Stimulated activated CD8-positive, alpha-beta memory T cell treated with anti-CD3 and anti-CD28 coated beads, Interleukin-15, amount 100 ng/mL, for 24 hours (primary cell): ENCODE measurements at places on chromosomes 5 and 9.

DNA sequence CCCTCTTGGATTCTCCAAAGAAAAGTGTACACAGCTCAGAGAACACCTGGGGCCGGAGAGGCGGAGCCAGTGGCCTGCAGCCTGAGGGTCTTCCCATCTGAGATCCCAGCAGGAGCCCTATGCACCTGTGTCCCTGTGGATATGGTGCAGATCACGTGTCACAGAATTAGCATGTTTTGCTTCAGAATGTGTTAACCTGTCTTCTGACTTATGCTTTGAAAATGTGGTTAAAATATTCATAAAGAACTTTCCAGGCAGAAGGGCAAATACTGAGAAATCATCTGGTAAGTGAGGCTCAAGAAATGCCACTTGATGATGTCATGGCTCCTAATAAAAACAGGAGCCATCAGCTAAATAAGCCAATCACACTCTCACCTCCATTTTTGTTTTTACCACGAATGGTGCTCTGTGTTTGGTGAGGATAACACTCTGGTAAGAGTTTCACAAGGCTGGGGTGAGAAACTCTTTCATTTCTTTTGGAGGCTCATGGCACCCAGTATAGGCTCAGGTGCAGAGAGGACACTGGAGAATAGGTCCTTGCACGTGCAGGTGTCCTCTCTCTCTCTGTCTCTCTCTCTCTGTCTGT is 279.8 kb downstream of the FSTL4 start:
- DNase-seq: no peak

GRCh38 chr9:1018121-1018520 is 32.0 kb upstream of the DMRT2 start:
- DNase-seq: no peak

DNA sequence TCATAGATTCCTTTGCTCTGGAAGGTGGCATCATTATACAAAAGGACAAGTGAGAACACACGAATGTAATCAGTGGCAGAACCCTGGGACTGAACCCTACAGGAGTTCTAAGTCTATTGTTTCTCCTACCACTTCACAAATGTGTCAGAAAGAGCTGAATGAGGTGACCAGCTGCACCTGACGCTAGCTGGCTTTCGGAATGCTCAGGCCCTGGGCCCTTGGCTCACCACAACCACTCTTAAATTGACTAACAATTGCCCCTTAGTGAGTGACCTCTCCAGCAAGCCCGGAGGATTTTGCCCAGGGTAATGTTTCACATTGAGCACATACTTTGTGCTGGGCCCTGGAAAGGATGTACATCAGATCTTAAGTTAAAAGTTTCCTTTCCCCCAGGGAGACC is 41.2 kb upstream of the ABCA1 start:
- no peak for DNase-seq

DNA sequence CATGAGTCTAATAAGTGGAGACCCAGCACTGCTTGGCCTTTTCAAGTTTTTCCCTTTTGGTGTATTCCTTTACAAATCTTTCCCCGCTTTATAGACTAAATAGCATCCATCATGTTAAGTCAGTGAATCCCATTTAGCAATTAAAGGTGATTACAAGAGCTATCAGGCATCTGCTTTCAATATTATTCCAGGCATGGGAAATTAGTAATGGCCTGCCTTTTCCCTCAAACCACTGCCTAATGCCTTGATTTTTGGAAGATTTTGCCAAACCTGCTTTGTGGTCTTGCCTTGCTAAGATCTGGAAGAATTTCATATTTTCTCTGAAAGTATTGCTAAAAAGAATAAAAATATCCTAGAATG is 102.8 kb upstream of the GNA14 start:
- DNase-seq: no peak

- DNase-seq: no peak
These were observed 186.5 kb downstream of the NSG2 start for GRCh38 chr5:174231956-174232487.

DNA sequence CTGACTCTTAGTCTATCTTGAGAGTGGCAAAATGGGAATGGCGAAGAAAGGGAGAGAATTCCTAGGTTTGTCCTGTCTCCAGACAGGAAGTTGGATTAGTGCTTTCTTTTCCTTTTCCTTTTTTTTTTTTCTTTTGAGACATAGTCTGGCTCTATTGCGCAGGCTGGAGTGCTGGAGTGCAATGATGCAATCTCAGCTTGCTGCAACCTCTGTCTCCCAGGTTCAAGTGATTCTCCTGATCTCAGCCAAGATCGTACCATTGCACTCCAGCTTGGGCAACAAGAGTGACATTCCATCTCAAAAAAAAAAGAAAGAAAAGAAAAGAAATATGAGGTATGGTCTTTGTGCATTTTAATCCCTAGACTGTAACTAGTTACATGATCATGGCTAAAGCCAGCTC is 12.6 kb upstream of the KIF27 start:
- no peak for DNase-seq

DNA sequence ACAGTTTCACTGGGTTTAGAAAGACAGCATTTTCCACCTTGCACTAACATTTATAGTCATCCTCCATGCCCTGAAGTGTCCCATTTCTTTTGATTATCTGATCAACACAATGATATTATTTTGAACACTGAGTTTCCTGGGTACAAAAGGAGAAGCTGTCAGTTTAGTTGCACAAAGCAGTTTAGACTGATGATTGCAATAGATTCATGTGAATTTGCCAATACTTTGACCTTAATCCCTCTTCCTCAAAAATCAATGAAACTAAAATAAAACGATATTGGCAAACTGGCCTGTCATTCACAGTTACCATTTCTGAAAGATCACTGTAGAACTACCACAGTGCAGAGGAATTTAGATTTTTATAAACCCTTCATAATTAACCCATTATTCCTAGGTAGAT is 34.2 kb upstream of the RASGRF2 start:
- no peak for DNase-seq

DNA sequence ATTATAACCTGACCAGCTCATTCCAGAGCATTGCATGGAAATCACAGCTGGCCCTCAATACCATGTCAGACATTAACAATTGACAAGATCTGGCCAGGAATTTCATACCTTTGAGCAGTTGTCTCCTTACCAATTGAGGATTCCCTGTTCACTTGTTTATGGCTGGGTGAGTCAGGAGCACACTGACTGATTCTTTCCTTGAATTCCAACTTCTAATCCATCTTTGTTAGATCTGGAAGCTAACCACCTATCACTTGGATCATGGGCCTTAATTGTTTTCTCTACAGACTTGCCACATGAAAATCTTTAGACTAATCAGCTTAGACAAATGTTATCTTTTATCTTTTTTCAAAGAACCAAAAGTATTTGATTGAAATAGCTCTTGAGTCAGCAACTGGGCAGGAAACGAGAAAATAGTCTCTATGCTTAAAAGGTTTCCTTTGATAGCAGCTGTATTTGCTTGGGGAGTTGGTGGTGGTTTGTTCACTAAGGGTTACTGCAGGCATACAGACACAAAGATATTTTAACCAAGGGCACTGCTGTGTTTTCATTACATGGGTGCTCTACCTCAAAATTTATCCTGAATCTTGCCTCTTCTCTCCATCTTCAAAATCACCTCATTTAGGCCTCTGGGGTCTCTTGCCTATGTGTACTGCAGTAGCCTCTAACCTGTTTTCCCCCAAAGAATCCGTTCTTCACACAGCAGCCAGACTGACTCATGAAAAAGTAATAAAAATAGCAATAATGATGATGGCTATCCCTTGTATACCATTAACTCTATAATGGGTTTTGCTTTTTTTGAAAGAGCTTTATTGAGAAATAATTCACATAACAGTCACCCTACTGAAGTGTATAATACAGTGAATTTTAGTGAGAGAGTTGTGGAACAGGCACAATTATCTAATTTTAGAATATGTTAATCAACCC is 197.0 kb upstream of the NMUR2 start:
- DNase-seq: no peak

GRCh38 chr9:37339923-37340322 is 82.6 kb upstream of the GRHPR start:
- DNase-seq: no peak

DNA sequence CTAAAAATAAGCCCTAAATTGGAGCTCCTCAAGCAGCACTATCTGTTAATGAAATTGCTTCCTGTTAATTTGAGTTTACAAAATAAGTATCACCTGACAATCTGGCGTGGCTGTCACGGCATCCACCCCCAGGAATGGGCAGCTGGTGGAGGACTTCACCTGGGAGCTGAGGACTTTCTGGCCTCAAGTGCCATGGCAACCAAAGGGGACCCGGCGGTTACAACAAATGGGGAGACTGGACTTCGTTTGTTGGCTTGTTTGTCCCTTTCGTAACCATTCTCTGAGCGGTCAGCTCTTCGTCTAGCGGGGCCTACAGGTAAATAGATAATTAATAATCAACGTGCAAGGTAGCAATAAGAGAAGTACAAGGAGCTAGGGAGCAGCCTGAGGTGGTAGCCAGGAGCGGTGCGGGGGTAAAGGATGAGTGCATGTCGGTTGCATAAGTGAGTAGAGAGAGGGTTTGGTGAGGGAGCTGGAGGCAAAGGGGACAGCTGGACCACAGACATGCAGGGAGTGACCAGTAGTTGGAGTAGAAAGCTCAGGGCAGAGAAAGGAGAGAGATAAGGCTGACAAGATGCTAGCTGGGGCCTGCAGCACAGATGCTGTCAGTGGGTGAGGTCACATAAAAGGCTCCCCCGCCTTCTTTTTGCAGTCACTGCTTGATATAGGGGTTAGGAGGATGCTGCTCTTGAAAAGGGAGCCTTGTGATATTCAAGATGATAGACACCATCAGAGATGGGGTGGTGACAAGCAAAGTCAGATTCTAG is 62.5 kb downstream of the HSPA4 start:
- DNase-seq: no peak

DNA sequence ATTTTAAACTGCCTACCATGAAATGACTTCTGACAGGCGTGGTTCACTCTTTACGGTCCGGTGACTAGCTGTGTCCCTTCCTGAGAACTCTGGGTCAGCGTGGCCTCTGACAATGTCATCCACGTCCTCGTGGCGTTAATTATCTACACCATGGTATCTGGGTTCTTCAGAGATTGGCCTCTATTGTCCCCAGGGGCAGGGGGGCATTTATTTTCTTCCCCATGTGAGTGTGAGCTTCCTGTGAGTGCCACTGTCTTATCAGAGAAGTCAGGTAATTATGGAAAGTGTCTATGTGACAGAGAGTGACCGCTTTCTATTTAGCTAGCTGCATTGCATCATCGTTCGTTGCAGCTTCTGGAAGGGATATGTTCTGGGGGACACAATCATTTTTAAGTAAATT is 77.2 kb downstream of the FBXL7 start:
- DNase-seq: no peak

DNA sequence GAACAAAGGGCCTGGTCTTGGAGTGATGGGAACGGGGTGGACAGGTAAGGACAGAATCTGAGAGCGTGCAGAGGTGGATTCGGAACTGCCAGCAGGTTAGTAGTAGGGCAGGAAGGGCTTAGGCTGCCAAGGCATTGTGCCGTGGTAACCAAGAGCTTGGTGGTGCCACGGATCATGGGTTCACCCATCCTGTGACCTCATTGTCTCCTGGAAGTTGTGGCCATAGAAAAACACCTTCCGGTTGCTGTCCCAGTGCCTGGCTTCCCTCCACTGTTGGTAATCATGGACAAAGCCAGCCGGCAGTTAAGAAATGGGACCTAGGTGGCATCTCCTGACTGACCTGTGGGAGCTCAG is 42.5 kb upstream of the CFAP157 start:
- no peak for DNase-seq

GRCh38 chr5:159951834-159952233 is 35.6 kb downstream of the ADRA1B start:
- DNase-seq: no peak

DNA sequence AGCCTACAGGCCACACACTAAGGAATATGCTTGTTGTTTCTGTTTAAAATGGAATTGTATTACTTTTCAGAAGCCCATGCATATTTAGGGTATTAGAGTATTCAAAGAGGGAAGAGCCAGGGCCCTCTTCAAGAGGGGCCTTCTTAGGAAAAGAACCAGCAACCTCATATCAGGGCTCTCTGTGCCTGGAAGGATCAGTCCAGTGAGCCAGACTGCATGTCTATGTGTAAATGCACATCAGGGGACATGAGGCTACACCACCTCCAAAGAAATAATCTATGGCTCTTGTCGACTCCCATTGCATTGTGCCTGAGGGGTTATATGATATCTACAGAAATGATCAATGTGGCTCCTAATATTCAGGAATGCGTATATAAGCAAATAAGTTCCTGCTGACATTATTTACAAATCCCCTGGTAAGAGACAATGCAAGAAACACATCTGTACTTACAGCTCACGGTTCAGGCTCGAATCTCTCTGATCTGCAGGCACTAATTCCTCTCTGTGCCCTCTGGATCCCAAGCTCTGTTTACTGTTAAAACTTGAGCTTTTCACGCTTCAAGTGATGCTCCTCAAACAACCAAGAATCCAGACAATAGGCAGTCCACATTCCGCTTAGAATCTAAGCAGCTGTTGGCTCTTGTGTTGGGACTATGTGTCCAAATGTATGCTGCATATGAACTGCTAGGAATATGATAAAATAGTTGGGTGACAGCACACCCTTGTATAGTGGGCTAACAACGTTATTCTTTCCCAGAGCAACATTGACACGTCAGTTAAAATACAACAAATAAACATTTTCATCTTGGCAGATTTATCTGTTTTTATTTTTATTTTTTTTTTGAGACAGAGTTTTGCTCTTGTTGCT is 150.2 kb upstream of the KLF9 start:
- DNase-seq: no peak

DNA sequence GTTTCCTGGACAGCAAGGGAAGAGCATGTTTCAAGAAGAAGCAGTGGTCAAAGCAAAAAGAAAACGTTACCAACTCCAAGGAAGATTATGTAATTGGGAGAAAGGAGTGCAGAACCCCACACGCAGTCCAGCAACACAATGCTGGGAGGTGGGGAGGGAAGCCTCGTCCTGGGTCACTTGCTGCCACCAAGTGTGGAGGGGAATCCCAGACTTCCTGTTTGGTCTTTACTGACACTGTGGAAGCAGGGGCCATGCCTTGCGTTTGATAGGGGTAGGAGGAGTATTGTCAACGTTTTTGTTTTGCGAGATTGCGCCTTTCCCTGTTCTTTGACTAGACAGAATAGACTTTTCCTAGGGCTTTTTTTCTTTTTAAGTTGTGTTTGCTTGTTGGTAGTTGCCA is 421.0 kb downstream of the KDM4C start:
- no peak for DNase-seq

DNA sequence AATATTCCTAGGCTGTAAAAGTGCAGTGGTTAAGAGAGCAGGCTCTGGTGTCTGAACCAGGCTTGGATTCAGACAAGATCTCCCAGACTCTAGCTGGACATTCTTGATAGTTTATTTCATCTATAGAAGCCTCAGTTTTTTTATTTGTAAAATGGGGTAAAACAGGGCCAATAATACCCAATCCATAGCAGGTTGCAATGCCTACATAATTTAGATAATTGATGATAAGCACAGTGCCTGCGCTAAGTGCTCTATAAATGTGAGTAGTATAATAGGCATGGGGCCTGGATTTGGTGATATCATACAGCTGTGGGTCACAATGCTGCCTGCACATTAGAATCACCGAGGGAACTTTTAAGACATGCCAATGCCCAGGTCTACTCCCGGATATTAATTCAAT is 603.5 kb downstream of the ISL1 start:
- DNase-seq: no peak

GRCh38 chr5:149666212-149666852 is 63.8 kb upstream of the PPARGC1B start:
- no peak for DNase-seq
